ENCODE measurements at places on chromosomes 11 and 22. TPM values are rescaled to one million over a fixed set of nuclear protein-coding genes. Genes with fewer than 3 reads are reported as not detected.

Gene PSMD13
- polyA plus RNA-seq = 97.5 TPM

Gene HBE1
- not detected for polyA plus RNA-seq

Gene MS4A3
- polyA plus RNA-seq = not detected

Gene PRRG4
- polyA plus RNA-seq = 2.7 TPM

Gene TUBA8
- polyA plus RNA-seq = 5.4 TPM

Gene OR52E8
- polyA plus RNA-seq = not detected

Gene AIFM3
- 4.5 TPM for polyA plus RNA-seq

Gene KRTAP5-8
- polyA plus RNA-seq = not detected

Gene GP1BB
- 10.5 TPM for polyA plus RNA-seq

Gene WT1
- 0.53 TPM for polyA plus RNA-seq

Gene PTDSS2
- polyA plus RNA-seq = 24.7 TPM

Gene NUDT8
- 11.0 TPM for polyA plus RNA-seq
